ENCODE measurements at places on chromosomes 12 and 14. TPM values are rescaled to one million over a fixed set of nuclear protein-coding genes. Genes with fewer than 3 reads are reported as not detected.

The NGDN gene
- total RNA-seq = 76.5 TPM

The GPD1 gene
- total RNA-seq = 0.24 TPM

The IGF1 gene
- 0.20 TPM for total RNA-seq

The MTRFR gene
- 16.9 TPM for total RNA-seq

The NRL gene
- 3.5 TPM for total RNA-seq

The TAS2R42 gene
- total RNA-seq = not detected

The PIGH gene
- total RNA-seq = 17.4 TPM

The COX8C gene
- total RNA-seq = not detected

The PHETA1 gene
- 4.2 TPM for total RNA-seq

The TSHR gene
- total RNA-seq = 0.30 TPM

The C1R gene
- 1.5 TPM for total RNA-seq

The PPP1R1A gene
- not detected for total RNA-seq

The STXBP6 gene
- total RNA-seq = 2.9 TPM

The MUCL1 gene
- not detected for total RNA-seq

Measured in SJCRH30 (cell line).